ENCODE measurements at places on chromosomes 1 and 21. TPM values are rescaled to one million over a fixed set of nuclear protein-coding genes. Genes with fewer than 3 reads are reported as not detected.

The OR10J1 gene
- not detected for total RNA-seq

The OR2T29 gene
- not detected for total RNA-seq

- peak; percentile 80 for DNase-seq
Measured at GRCh38 chr1:235974616-235975015, 90.3 kb downstream of the NID1 start.

DNA sequence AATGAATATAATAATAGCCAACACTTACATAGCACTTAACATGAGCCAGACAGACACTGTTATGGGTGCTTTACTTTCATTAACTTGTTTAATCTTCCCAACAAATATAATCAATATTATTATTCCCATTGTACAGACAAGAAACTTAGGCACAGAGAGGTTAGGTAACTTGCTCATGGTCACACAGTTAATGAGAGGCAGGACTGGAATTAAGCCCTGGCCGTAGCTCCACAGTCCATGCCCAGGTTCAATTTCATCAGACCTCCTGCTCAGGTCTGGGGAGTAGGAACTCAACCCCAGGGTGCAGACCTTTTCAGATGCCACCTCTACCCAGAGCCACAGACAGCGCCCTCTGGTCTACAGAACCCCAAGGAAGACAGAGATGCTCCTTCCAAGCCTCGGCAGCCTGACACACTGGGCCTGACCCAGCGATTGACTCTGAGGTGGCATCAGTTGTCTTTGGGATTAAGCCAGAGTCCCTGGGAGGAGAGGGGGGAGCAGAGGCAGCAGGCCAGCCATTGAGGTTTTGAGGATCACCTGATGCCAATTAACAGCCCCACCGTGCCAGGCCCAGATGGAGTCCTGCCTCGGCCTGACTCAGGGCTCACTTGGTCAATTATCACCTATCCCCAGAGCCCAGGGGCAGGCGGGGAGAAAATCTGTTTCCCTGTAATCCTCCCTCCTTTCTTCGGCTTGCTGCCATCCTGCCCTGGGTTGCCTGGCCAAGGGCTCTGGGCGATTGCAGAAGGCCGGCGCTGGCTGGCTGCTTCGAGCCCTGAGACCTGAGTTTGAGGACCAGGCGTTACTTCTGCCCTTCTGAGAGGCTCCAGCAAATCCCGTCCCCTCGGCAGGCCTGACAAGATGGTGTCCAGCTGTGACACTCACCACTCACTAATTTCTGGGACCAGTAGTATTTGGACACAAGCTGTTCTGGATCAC is 116.7 kb downstream of the LACTBL1 start:
- no peak for DNase-seq

DNA sequence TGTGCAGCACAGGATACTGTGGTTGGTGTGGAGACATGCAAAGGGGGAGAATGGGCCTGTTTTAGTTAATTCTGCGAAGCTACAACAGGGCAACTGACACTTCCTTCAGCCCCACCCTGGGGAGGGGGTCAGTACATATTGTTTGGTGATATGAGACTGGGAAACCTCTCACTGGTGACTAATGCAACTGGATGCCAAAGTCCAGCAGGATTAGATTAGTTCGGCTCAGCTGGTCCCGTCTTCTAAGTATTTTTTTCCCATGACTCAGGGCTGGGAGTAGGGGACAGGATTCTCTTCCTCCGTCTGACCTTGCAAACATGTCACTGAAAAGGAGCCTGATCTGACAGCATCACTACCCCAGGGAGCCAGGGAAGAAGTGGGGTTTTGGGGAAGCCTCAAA is 43.0 kb downstream of the PLXNA2 start:
- DNase-seq: peak; percentile 92

DNA sequence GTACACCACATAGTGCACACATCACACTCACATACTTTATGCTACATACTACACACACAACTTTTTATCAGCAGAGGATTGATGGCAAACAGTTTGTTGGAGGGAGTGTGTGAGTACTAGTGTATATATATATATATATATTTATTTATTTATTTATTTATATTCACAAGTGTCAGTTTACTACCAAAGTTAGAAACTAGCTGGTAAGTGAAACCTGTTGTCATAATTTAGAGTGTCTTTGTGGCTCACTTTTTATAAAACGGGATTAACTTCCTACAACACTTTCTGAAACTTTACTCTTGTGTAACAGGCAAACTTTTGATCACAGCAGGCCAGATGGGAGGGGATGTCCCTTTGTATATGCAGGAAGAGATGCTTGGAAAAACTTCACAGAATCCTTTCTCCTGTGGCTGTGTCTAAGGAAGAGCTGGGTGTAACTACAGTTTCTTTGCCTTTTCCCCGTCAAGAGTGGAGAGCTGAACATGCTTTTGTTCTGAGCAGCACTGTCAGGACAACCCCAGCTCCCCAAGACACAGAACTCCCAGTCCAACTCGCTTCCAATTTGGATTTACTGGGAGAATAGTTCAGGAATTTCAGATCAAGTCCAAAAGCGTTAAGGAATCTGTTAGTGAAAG is 1.9 kb upstream of the SAMD13 start:
- DNase-seq: peak; percentile 35

Measured in fibroblast of villous mesenchyme (primary cell).